ENCODE measurements at places on chromosomes 16 and 17. TPM values are rescaled to one million over a fixed set of nuclear protein-coding genes. Genes with fewer than 3 reads are reported as not detected.
A peak's percentile ranks its signal among the peaks of the same experiment; 100 is the strongest.

GRCh38 chr17:64583038-64583437, 76.3 kb downstream of the CEP95 start:
- DNase-seq = no peak

- no peak for DNase-seq
These were observed 117.3 kb upstream of the RCVRN start for GRCh38 chr17:10022416-10022815.

DNA sequence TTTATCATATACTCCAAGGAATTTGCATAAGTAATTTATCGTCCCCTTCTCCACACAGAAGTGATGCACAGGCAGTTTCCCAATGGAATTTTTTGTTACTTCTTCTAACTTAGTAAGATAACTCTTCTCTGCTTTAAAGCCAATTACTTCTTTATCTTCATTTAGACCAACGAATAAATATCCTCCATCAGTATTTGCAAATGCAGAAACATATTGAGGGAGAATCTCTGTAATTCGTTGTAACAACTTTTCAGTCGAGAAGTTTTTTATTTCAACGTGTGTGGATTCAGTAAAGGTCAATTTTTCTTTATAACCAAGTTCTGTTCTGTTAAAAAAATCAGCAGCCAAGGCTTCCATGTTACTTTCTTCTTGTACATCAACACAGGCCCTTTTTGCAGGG, 30.7 kb upstream of the SLFN13 start:
- no peak for DNase-seq

DNA sequence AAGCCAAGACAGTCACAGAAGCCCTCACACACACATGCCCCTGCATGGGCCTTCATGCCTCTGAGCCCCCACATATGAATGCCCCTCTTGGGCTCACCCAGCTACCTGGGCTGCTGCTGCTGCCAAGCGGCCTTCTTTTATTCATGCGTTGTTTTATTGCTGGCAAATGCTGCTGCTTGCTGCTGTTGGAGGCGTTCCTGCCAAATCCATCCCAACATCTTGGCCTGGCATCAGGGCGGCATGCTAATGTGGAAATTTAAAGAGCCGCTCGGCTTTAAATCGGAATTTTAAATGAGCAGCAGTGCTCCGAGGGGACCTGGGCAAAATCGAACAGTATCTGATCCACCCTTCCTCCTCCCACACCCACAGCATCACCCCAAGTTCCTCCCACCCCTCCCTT, 39.0 kb downstream of the NEUROD2 start:
- DNase-seq = no peak

DNA sequence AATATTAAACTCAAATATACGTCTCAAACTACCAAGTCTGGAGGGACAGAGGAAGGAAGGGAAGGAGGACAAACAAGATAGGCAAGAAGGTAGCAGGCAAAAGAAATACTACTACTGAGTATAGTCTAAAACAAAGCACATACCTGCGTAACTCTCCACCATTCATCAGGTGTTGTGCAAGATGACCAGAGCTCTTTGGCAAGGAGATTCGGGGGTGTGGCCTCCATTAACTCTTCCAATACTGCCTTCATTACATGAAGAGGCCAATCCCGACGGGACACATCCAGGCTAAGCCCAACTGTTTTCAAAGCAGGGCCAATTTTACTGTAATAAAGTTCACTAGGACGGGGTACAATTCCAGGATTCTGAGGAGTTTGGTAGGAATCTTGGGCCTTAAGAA, 38.2 kb upstream of the ARL6IP1 start:
- peak; percentile 20 for DNase-seq

GRCh38 chr17:19727501-19728078, 11.2 kb upstream of the SLC47A2 start:
- DNase-seq = no peak

DNA sequence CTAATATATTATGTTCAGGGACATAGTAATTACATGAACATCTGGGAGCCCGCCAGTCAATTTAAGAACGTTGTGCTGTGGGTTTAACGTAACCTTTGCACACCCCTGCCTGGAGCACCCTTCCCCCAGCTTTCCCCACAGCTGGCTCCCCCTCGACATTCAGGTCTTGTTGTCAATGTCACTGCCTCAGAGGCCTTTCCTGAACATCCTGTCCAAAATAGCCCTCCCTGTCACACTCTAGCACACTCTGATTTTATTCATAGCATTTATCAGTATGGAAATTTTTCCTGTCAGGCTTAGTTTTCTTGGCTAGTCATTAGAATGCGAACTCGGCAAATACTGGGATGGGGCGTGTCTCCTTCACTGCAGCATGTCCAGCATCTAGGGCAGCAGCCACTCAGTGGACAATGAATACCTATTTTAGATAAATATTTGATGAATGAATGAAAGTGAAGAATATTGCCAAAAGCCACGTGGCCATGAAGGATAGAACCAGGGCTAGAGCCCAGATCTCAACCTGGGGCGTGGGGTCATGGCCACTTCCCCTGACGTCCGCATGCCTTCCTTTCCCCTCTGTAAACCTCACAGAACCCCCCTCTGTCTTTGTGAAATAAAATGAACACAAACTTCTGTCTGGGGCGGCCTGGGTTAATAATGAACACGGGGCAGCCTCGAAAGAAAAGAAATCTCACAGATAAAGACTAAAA, 10.5 kb downstream of the PIK3R6 start:
- no peak for DNase-seq

DNA sequence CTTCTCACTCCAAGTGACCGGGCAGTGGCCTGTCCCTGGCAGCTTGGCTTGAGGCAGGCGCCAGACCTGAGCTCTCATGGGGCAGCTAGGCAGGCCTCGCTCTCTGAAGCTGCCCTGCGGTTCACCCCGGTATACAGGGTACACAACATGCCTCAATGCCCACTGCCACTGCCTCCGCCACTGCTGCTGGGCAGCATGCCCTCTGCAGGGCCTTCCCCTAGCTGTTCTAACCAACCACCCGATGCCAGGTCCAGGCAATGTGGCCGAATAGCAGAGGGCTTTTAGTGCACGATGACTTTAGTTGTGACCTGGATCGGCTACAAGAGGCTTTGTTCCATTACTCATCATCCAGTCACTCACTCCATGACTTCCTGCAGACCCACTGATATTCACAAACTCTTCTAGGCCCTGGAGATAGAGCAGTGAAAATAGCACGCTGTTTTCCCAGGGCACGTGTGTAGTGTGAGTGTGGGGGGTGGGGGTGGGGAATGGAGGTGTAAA, 19.7 kb downstream of the CDC42EP4 start:
- DNase-seq = peak; percentile 68

GRCh38 chr17:37693328-37693727, 50.1 kb upstream of the DDX52 start:
- no peak for DNase-seq

The MFSD6L gene
- 22.6 TPM for total RNA-seq

GRCh38 chr17:37510056-37510455, 20.4 kb downstream of the DUSP14 start:
- no peak for DNase-seq

DNA sequence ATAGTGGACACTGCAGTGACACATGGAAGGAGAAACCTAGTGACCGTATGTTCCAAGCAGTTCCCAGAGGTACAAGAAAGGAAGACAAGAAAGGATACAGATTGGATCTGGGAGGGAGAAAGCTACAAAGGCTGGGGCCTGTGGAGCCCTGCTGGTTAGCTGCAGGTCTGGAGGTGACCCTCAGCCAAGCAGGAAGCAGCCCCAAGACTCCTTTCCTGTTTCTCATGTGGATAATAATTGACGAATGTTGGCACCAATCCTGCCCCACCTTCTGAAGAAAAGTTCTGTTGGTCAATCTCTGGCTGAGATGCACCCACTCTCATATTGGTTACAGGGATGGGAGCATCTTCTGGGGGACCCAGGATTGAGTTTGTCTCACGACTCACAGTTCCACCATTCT, 99.8 kb downstream of the SHISA6 start:
- DNase-seq = peak; percentile 7

GRCh38 chr17:48671697-48672171, 45.6 kb upstream of the HOXB9 start:
- DNase-seq = peak; percentile 90

The CX3CL1 gene
- 1.3 TPM for total RNA-seq

DNA sequence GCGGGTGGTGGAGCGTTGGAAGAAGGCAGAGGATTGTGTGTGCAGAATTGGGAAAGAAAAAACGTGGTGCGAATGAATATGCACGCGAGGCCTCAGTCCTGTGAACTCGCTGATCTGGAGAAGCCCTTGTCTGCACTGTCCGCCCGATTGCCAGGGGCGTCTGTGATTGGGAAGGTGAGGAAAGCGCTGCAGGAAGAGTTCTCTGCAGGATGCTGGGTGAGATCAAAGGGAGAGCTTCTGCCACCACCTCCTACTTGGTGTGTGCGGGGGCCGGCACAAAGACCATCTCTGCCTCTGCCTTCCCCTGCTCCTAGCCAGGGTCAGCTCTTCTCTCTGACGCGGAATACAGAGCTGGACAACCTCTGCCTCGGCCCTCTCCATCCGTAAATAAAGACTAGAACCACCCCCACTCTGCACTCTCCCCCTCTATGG, 841 bp upstream of the RAB5C start:
- no peak for DNase-seq

- DNase-seq = peak; percentile 86
These were observed 4.7 kb upstream of the GPRC5C start for GRCh38 chr17:74427048-74427762.

GRCh38 chr17:13597723-13598347, 3.9 kb downstream of the HS3ST3A1 start:
- peak; percentile 77 for DNase-seq

GRCh38 chr17:2947996-2948550, 115.3 kb downstream of the OR1D5 start:
- DNase-seq = no peak

- peak; percentile 49 for DNase-seq
These were observed 2.4 kb upstream of the NACA2 start for GRCh38 chr17:61593426-61593825.

The HAS3 gene
- total RNA-seq = 6.8 TPM

- DNase-seq = no peak
These were observed 634 bp upstream of the NATD1 start for GRCh38 chr17:21253646-21254441.

GRCh38 chr16:85709766-85710585, 21.2 kb upstream of the GINS2 start:
- no peak for DNase-seq

DNA sequence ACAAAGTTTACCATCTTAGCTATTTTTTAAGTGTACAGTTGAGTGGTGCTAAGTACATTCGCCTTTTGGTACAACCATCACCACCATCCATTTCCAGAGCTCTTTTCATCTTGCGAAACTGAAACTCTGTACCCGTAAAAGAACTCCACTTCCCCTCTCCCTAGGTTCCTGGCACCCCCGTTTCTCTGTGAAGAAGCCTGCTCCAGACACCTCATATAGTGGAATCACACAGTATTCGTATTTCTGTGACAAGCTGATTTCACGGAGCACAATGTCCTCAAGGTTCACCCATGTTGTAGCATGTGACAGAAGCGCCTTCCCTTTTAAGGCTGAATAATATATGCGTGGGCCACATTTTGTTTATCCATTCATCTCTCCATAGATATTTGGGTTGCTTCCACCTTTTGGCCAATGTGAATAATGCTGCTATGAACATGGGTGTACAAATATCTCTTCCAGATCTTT, 54.2 kb upstream of the MAP3K14 start:
- no peak for DNase-seq

The SLC39A11 gene
- total RNA-seq = 62.0 TPM

- DNase-seq = no peak
These were observed 12.8 kb downstream of the PDK2 start for GRCh38 chr17:50107790-50108414.

- DNase-seq = no peak
These were observed 37.4 kb downstream of the BPTF start for GRCh38 chr17:67862614-67863217.

The SULT1A1 gene
- total RNA-seq = 67.2 TPM

GRCh38 chr17:79775632-79776031, 2.3 kb upstream of the CBX2 start:
- DNase-seq = no peak

GRCh38 chr17:67588326-67588725, 129.4 kb upstream of the NOL11 start:
- DNase-seq = no peak

DNA sequence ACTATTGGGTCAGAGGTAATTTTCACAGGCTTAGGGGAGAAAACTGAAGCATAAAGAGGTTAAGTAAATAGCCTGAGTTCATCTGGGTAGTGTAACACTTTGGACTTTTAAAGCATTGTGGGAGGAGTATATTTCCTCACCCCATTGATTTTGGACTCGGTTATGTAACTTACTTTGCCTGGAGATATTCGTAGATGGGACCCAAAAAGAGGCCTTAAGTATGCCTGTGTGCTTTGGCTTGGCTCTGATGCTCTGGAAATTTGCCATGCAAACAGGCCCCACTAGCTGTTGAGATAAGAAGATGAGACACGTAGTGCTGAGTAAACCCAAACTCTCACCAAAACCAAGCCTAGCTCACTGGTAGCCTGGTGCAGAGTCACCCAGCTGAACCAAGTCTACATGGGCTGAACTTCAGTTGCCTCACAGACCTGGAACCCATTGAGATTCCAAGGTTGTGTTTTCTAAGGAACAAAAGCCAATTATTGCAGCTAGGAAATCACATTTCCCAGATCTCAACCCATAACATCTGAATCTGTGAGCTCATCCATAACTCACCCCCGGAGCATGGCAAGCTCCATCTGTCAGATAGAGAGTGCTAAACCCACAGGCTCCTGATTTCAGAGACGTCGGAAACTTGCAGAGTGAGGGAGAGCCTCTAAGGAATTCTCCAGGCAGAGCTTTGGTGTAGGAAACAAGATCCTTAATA, 536.0 kb upstream of the C16orf82 start:
- no peak for DNase-seq

The ITGAX gene
- total RNA-seq = 4.1 TPM

The KRT20 gene
- 121 TPM for total RNA-seq

DNA sequence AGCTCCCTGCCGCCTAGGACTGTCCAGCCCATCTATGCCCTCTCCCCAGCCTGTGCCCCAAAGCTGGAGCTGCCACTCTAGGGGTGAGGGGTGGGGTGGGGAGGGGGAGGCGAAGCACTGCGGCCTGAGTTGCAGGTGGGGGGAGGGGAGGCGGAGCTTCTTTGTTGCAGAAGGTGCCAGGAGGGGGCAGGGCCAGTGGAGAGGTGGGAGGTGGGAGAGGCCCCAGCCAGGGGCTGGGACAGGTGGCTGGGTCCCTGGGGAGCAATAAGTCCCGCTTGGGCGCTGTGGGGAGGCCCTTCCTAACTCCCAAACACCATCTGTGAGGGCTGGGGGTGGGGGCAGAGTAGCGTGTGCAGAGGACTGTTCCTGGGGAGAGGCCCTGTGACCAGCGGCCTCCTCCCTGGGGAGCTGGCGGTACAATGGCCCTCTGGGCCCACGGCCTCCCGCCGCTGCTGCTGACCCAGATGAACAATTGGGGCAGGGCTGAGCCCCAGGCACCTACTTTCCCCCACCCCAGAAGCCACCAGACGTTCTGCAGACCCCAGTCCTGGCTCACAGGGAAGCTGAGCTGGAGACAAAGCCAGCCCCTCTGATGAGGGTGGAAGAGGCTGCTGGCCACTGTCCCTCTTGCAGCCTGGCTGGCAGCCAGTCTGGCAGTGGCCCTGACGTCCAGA, 2.2 kb upstream of the NTN3 start:
- DNase-seq = peak; percentile 67

All from stomach (tissue), 19 donors.